Inflammatory macrophage treated with lipopolysaccharide for 4 hours (primary cell): ENCODE measurements at places on chromosomes 6 and 20.

DNA sequence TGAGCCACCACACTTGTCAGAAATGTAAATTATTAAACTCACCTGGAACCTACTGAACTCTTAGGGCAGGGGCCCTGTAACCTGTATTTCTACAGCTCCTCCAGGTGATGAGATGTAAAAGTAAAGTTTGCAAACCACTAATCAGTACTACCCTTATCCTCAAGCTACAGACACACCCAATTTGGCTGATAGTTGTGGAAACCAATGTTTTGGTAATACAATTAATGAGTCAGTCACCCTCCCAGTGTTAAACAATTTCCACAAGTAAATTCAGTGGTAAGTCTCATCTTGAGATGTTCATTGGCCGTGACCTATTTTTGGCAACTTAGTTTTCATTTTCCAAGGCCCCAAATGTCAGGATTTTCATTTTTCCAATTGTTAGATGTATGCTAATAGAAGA, 29.6 kb downstream of the GCNT2 start:
- DNase-seq = no peak

DNA sequence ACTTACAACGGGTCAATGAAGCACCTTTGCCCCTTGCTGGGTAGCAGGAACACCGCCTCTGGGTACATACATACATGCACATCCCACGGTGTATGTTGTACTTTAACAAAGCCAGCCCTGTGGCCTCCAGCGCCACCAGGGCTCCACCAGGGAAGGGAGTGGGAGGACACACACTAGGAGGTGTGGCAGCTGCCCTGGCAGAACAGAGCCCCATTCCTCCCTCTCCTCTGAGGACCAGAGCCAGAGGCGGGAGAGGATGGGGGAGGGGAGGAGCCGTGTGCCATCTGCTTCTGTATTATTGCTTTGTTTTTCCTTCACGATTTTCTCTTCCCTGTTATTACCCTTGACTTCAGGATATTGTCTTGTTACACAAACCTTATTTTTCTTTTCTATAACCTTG, 105.8 kb upstream of the TRAF3IP2 start:
- no peak for DNase-seq

DNA sequence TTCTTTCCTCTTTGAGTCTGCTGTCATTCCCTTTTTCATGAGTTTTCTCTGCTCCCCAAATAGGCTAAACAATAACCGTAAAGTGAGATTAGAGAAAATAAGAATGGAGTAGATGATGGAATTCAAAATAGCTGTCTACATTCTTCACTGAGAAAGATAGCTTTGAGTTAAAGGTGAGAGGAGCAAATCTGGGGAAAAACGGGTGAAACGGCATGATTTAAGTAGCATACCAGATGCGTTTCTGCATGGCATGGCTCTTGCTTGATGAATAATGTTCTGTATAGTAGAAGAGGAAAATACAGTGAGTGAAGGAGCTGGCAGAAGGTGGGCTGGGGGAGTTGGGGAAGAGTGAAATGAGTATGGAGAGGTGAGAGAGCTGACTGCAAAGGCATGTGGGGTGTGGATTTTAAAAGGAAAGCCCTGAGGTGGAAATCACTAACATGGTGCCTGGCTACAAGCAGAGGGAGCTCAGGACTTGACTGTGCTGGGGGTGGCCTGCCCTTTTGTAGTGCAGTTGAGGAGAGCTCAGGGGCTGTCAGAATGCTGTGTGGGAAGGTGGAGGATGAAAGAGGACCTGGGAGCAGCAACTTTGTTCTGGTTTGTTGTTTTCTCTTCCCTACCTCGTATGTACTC, 8.8 kb downstream of the BICRAL start:
- no peak for DNase-seq

DNA sequence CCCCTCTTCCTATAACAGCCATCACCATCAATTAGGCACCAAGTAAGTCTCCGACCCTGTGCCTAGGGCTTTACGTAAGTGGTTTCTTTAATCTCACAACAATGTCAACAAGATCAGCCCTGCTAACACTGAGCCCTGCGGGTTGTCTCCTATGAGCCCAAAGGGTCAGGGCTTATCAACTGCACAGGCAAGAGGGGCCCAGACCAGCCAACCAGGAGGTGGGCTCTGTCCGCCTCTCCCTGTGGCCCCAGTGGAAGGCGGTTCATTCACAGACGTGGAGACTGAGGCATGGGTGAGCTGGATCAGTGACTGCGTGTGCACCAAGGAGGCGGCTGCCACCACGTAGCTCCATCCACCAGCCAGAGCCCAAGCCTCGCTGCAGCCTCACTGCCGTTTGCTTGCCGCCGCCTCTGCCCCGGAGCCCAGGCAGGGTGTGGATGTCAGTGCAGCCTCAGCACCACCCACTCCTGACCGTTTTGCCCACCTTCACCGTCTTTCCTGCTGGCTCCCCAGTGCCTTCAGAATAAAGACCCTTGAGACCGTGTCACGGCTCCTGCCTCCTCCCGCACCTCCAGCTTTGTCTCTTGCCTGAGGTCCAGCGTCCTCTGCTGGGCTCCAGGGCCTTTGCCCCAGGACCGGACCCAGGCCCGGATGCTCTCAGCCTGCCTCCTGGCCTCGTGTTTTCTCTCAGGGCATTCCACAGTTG, 78.7 kb downstream of the DLL1 start:
- DNase-seq = no peak
